ENCODE measurements at places on chromosomes 3 and 15.

- DNase-seq: peak; percentile 54
These were observed 45.1 kb downstream of the NOX5 start for GRCh38 chr15:69059557-69059943.

DNA sequence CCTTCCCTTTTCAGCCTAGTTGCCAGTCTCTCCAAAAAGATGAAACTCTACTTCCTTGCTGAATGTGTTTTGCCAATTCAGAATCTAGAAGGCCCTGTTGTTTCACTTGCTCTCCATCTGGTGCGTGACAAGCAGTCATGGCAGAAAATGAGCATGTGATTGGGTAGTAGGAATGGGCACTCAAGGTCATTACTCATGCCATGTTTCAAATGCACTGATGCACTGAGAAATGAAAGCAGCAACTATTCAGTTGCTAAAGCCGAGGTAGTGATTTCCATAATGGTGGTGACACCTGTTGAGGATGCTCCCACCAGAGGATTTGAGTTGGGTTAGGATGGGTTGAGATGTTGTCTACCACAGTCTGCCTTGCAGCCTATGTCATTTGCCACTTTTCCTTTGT is 12.7 kb downstream of the ZBTB38 start:
- DNase-seq: no peak

DNA sequence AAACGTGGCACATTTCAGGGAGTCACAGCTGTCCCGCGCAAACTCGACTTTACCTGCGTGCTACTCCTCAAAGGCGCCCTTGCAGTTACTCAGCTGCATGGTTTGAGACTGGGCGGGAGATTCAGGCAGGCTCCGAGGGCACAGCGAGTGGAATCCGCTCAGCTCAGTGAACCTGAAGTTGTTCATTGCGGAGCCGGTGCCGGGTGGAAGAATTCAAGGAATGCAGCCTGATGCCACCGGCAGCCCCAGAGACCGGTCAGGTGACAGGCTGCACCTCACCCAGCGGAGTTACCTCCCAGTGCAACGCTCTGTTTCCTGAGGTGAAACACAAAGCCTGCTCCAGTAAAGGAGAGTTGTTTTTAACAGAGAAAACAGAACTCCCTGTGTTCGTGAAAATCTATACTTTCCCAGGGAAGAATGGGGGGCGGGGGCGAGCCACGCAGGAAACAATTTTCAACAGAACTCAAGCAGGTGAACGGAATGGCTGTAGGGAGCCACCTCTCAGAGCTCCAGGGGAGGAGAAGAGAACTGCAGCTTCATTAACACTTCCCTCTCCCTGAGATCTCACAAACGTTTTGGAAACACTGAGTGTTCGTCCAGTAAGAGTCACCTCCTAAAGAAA is 3.8 kb downstream of the VEPH1 start:
- DNase-seq: no peak

- no peak for DNase-seq
These were observed 60.0 kb downstream of the APBA2 start for GRCh38 chr15:28945626-28946230.

DNA sequence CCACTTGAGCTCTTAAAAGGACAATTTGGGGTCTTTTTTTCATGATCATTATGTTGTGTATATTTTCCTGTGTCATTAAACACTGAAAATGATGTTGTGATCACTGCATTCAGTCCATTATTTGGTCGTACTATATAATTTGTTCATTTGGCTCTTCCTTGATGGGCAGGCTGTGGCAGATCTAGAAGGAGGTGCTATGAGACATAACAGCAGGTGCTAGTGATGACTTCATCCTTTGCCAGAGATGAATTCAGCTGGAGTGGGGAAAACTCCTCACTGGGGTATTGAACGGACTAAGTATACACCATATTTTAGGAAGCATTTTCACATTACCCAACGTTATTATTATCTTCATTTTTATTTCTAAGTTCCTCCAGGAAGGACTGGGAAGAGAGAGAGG is 12.0 kb downstream of the CMTM7 start:
- no peak for DNase-seq

DNA sequence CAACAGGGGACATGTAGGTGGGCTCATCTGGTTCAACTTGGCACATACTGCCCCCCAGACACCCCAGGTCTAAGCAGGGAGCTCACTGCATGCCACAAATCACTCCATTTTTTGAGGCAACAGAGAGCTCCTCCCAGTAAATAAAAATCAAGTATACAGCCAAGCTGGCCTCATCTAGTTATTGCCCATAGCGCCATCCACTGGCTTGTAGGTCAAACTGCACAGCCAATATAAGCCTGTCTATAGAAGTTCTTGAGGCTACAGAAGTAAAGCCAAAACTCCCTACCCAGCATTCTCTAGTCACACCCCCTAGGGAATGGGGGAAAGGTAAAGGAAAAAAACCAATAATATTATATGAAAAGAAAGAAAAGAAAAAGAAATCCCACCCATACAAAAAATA is 453.7 kb downstream of the ZNF385D start:
- no peak for DNase-seq

DNA sequence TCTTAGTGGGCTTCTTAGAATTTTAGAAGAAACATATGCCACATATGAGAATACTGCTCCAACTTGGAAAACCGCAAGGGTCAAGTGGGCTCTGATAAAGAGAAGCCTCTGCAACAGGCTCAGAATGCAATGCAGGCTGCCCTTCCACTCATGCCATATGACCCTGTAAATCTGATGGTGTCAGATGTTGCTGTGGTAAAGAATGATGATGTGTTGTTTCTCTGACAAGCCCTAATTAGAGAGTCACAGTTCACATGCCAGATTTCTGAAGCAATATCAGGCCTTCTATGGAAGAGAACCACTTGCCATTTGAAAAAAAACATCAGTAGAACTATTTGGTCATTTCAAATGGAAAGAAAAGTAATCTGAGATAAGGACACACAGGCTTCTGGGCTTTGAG is 749.6 kb downstream of the AGBL1 start:
- DNase-seq: no peak

GRCh38 chr15:73987681-73988444 is 4.2 kb downstream of the STOML1 start:
- DNase-seq: no peak

GRCh38 chr15:74375303-74375693 is 7.9 kb upstream of the CYP11A1 start:
- DNase-seq: peak; percentile 89

DNA sequence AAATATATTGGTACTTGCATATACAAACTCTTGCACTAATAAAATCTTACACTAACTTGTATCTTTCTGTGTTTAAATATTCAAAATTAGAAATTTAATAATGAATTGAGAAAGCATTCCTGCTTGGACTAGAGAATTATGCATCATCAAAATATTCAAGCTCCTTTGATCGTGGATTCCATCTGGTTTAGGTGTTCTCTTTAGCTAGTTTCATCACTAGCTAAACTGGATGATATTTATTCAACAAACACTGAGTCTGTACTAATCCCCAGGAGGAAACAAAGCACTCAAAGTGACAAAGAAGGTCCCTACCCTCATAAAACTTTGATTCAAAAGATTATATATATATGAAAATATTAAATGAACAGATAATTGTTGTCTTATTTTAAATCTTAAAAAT is 1360.9 kb upstream of the ALCAM start:
- no peak for DNase-seq

DNA sequence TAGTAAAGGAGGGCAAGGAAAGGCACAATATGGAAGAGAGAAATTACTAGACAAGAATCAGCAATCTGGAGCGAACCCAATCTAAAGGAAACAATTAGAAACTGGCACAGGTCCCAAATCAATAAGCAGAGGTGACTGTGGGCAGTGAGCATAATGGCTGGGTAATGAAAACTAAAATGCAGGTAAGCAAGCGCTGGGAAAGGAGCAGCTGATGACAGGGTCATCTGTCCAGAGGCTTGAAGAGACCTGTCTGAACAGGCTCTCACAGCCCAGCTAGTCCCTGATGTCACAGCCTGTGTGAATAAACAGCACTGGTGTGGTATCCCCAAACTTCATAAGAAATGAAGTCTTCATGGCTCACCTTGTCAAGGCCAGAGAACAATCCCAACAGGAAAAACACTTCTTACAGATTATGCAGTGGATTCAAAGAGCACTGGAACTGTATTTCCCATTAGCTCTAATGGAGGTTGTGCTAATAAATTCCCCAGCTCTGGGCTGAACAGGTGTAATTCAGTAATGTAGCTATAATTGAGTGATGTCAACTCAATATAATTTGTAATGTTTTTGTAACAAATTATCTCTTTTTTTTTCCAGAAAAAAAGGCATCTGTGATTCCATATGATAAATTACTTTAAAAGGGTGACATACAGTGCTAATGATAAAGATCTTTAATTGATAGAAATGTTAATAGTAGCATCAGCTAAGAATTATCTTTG is 197.3 kb downstream of the FHIT start:
- no peak for DNase-seq

- peak; percentile 46 for DNase-seq
These were observed 4.1 kb upstream of the AMOTL2 start for GRCh38 chr3:134378384-134378783.

- peak; percentile 62 for DNase-seq
These were observed 4.4 kb upstream of the BAHD1 start for GRCh38 chr15:40436116-40436891.

GRCh38 chr3:24475925-24476324 is 18.7 kb downstream of the THRB start:
- no peak for DNase-seq

- DNase-seq: no peak
These were observed 26.5 kb upstream of the TCF12 start for GRCh38 chr15:56891852-56892440.

DNA sequence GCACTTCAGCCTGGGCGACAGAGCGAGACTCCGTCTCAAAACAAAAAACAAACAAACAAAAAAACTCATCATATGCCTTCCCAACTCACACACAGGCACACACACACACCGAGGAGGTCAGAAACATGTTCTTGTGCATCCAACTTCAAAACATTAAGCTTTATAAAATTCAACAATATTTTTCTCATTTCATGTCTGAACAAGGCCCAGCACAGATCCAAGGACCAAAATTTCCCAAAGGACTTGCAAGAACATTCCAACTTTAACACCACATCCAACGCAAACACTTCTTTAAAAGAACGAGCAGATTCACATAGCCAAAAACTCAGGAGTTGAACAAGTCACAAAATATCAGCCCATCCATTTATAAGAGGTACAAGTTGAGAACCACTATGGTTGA is 148.4 kb downstream of the MAGI1 start:
- DNase-seq: no peak

DNA sequence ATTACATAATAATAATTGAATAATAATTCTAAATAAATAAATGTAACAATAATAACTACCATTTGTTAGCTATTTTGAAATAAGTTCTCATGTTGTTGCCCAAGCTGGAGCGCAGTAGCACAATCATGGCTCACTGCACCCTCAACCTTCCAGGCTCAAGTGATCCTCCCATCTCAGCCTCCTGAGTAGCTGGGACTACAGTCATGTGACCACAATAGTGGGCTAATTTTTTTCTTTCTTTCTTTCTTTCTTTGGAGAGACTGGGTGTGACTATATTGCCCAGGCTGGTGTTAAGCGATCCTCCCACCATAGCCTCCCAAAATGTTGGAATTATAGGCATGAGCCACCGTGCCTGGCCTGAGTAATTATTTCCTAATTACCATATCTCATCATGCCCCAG is 30.9 kb upstream of the KCNMB3 start:
- no peak for DNase-seq

- no peak for DNase-seq
These were observed 78.2 kb upstream of the RASGRP1 start for GRCh38 chr15:38642689-38643270.

DNA sequence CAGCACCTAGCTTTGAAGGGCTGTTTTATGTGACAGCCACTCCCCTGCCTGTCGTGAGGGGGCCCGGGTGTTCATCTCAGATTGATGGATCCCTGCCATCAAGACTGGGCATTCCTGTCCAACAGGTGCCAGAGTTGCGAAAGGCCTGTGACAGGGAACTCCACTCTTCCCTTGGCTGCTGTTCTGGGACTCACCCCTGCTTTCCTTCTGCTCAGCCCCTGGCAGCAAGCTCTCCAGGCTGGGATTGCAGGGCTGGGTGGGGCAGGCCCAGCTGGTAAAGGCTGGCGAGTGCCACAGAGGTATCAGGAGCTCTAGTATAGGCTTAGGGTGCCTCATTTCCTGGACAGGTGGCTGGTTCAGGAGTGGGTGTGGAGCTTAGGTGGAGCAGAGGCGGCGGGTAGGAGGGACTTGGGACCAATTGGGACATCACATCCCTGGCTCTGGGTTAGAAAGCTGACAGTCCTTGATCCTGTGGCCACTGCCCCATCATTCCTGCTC is at the start of gene PLA2G4B:
TSS of gene PLA2G4B (plus strand) at position 448 of the 498 bp plus-strand sequence. CDS start 67 bp downstream, outside the sequence.
- DNase-seq: no peak

DNA sequence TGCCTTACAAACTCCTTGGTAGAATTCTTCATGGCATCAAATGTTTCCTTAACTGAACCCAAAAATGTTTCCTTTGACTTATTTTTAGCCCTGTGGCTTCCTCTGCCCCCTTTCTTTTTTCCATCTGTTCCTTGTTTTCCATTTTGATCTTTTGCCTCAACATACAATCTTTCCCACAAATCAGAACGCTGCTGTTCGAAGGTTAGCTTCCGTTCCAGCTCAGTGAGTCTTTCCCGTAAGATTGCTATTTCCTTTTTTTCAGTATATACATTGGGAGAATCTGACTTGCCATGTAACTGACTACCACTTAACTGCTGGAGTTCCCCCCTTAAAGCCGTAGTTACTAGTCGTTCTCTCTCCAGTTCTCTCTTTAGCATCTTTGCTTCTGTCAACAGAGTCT is 41.2 kb downstream of the PIGB start:
- no peak for DNase-seq

GRCh38 chr3:60953351-60953750 is 297.9 kb downstream of the FHIT start:
- DNase-seq: no peak

GRCh38 chr3:64651303-64651702 is 36.5 kb downstream of the ADAMTS9 start:
- DNase-seq: no peak

- DNase-seq: no peak
These were observed 3.6 kb downstream of the ABHD17C start for GRCh38 chr15:80698676-80699075.

DNA sequence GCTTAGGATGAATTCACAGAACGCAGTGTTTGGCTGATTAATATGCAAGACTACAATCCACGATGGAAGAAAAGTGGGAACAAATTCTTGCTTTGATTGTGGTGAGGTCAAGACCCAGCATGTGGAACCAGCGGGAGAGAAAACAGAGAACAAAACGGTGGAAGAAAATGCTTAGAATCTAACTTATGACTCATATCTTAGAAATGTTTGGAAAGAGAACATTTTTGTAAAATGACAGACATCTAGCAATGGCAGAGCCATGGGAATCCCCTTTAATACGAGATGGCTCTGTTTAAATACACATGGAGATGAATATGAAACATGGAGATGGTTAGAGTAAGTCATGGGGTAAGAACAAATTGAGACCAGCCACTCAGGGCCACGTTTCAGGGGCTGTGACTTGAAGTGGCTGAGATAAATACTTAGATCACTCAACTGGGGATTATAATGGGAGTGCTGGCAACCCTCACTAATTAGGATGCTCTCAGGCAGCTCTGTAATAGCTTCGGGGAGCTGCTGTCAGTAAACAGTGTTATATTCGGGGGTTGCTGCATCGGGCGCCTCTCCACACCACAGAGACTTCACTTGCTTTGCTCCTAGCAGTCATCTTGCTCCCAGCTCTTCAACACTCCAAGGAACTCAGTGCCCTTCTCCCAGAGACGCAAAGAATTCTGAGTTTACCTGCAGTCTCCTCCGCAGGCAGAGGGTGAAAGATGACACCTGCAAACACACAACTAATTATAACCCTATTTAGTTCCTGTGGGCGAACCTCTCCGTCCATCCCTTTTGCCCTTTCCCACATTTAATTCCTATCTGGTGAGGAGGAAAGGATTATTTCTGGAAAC is 68.0 kb upstream of the ONECUT1 start:
- DNase-seq: no peak

Data from hematopoietic multipotent progenitor cell treated with erythropoietin and hydrocortisone succinate and interleukin-3 and kit ligand, for 8 days (in vitro differentiated cells).